Naive thymus-derived CD4-positive, alpha-beta T cell (primary cell): ENCODE measurements at places on chromosomes 3 and 15. TPM values are rescaled to one million over a fixed set of nuclear protein-coding genes. Genes with fewer than 3 reads are reported as not detected.

GRCh38 chr15:73598530-73599160, 34.5 kb downstream of the NPTN start:
- DNase-seq, result no peak
- H3K36me3 ChIP-seq, result no peaks in the 10 kb centered on the region
- no peaks in the 10 kb centered on the region for H3K27me3 ChIP-seq
- no peak overlapping the region for H3K4me3 ChIP-seq
- peaks cover 19% of the 10 kb centered on the region for H3K4me1 ChIP-seq
- no peak overlapping the region for H3K27ac ChIP-seq

DNA sequence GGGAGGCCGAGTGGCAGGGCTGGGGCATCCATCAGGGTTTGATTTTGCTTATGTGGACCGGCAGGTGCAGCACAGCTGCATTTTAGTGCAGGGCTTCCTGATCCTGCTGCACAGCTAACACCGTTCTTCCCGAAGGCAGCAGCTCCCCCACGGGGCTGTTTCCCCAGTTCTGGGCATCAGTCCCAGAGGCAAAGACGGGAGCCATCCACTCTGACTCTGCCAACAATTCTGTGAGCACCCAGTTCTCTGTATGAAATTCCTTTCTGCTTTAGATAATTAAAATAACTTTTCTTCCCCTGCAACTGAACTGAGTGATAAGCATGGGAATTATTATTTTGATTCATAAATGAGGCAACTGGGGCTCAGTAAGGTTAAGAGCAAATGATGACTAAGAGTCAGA, 262.9 kb upstream of the ATP10A start:
- no peak overlapping the region for H3K27ac ChIP-seq
- H3K27me3 ChIP-seq, result no peaks in the 10 kb centered on the region
- no peaks in the 10 kb centered on the region for H3K36me3 ChIP-seq
- H3K4me3 ChIP-seq, result no peak overlapping the region
- DNase-seq, result no peak
- H3K4me1 ChIP-seq, result no peaks in the 10 kb centered on the region

DNA sequence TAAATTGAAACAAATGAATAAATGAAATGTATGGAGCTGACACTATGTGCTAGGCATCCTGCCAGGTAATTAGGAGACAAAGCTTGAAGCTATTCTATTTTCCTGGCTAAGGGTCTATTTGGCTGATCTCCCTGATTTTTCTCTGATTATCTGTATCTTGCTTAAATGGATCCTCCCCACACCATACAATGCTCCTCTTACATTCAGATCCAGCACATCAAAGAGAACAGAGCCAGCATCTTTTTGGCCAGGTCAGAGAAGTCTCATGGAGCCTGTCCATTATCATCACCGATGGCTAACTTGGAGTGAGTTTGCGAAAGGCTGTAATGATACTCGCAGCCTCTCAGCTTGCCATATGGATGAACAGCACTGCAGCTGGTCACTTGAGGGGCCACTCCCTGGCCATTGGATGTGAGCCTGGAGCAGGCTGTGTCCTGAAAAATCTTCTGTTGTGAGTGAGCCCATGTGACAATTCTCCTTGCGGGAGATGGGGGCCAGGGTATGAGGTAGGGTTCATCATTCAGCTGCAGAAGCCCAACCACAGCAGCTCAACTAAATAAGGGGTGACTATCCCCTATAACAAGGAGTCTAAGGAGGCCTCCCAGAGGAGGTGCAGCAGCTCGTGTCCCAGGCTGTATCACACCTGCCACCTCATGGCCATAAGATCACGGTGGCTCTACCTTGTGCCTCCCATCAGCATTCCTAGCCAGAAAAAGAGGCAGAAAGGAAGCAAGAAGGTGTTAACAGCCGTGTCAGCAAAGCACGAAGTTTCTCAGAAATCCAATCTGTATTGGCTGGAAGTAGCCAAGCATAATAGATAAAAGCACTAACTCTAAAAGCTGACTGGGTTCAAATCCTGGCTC, 69.3 kb upstream of the ST8SIA2 start:
- no peaks in the 10 kb centered on the region for H3K36me3 ChIP-seq
- no peaks in the 10 kb centered on the region for H3K27me3 ChIP-seq
- no peaks in the 10 kb centered on the region for H3K4me1 ChIP-seq
- H3K27ac ChIP-seq, result no peak overlapping the region
- no peak for DNase-seq
- no peak overlapping the region for H3K4me3 ChIP-seq

The AADACL2 gene
- total RNA-seq, result not detected

The ARNT2 gene
- not detected in 2 replicates for total RNA-seq

- H3K27me3 ChIP-seq, result no peaks in the 10 kb centered on the region
- H3K36me3 ChIP-seq, result no peaks in the 10 kb centered on the region
- peak; percentile 42 for DNase-seq
- peak overlapping the region; percentile 95 for H3K27ac ChIP-seq
Measured at GRCh38 chr3:141738891-141739363, 829 bp downstream of the RNF7 start.

The NR2E3 gene
- not detected for total RNA-seq

GRCh38 chr3:136142592-136142991, 53.5 kb downstream of the MSL2 start:
- no peaks in the 10 kb centered on the region for H3K27me3 ChIP-seq
- DNase-seq, result no peak
- no peak overlapping the region for H3K27ac ChIP-seq

- H3K4me1 ChIP-seq, result no peaks in the 10 kb centered on the region
- H3K4me3 ChIP-seq, result no peak overlapping the region
Measured at GRCh38 chr3:190117981-190118380, 2.7 kb downstream of the P3H2 start.

GRCh38 chr3:4957978-4958377, 21.3 kb upstream of the BHLHE40 start:
- DNase-seq, result no peak
- H3K36me3 ChIP-seq, result no peaks in the 10 kb centered on the region
- no peak overlapping the region for H3K4me3 ChIP-seq
- no peak overlapping the region for H3K27ac ChIP-seq
- H3K27me3 ChIP-seq, result no peaks in the 10 kb centered on the region

- no peak overlapping the region for H3K4me3 ChIP-seq
- no peak for DNase-seq
- H3K27ac ChIP-seq, result no peak overlapping the region
- H3K36me3 ChIP-seq, result no peaks in the 10 kb centered on the region
- no peaks in the 10 kb centered on the region for H3K4me1 ChIP-seq
Measured at GRCh38 chr3:124633524-124633923, 96.7 kb upstream of the UMPS start.
